ENCODE measurements at places on chromosomes 1 and 21.

DNA sequence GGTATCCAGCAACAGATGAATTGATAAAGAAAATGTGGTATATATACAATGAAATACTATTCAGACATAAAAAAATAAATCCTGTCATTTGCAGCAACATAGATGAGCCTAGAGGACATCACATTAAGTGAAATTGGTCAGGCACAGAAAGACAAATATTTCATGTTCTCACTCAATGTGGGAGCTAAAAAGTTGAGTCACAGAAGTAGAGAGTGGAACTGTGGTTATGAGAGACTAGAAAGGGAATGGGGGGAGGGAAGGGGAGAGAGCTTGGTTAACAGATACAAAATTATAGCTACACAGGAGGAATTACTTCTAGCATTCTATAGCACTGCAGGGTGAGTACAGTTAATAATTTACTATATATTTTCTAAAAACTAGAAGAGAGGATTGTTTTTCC lies 37.1 kb upstream of the SERPINC1 start:
- DNase-seq: no peak

DNA sequence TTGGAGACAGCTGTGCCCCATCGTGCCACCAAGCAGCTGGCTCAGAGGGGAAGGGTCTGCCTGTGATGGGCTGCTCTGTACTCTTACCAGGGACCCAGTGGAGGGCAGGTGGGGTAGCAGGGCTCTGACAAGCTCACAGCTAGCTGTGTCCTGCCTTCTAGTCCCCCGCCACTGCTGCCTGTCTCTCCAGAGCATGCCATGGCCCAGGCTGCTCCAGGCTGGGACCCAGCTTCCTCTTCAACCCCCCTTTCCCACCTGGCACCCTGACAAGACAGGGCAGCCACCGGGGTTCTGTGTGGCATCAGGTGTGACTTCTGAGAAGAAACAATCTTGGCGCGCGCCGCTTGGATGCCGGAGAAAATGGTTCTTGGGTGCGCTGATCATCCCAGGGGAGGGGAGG lies 92.3 kb upstream of the ACTL8 start:
- DNase-seq: no peak

DNA sequence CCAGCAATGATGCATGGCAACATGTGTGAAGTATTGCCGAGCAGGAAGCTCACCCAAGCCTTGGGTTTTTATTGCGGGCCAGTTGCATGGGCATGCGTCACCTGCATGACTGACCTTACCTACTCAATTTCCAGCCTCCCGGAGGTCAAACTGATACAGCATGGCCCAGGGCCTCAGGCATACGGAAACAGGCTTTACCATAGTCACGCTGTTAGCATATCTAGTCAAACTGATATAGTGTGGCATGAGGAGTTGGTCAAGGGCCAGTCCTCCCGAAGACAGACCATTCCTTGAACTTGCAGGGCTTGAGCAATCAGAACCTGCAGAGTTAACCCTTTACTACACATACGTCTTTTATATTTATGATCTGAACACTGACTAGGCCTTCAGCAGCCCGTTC lies 6.4 kb upstream of the DUSP12 start:
- no peak for DNase-seq

DNA sequence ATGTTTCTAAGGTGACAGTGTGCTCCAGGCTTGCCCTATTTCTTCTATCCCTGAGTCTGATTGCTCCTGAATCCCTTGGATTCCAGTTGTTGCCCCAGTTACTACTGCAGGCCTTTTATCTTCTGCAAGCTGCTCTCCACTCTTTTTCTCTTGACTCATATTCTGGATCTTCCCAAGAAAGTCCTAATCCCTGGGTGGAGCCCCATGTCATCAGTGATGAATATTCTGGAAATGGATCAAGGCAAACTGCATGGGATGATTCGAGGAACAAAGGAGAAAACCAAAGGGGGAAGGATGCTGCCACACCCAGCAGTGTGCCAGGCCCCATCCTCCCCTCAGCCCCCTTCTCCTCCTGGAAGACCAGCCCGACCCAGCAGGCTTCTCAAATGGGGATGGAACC lies 63.3 kb upstream of the ATP2B4 start:
- no peak for DNase-seq

DNA sequence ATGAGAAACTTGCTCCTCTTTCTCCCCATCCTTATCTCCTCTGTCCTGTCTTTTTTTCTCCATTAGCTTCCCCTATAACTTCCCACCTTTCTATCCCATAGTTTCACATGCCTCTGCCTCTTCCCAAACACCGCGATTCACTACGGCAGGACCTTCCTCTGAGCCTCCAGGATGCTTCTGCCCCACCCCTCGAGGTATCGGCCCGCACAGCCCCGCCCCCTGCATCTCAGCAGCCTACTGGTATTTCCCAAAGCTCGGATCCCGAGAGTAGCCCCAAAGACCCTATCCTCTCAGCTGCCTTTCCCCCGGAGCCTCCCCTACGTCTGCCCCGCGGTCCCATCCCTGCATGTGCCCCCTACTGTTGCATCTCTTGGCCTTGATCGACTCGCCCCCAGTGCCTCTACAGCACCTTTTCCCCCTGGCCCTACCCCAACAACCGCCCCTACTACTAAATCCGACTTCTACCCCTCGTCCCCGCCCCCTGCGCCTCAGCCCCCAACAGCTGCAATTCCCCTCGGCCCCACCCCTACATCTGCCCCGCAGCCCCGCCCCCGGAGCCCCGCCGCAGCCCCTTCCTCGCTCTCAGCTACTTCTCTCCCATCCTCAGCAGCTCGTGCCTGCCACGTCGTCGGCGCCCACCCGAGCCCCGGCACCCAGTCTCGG lies 512 bp downstream of the PIAS3 start:
- DNase-seq: no peak

DNA sequence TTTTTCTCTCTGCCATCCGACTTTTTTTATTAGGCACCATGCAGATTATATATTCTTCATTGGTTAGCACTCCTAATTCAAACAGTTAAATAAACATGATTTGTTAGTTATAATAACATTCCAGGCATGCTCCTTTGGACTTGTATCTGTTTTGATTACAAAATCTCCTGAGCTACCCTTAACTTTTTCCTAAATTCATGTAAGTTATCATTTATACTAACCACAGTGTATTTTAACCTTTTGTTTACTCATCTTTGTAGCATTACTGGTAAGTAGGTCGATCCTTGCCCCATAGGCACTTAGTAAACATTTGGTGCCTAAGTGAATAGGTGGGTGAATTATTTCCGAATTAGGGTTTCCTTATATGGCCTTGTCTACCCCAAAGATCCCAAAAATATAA lies 43.8 kb downstream of the MIER1 start:
- DNase-seq: no peak

DNA sequence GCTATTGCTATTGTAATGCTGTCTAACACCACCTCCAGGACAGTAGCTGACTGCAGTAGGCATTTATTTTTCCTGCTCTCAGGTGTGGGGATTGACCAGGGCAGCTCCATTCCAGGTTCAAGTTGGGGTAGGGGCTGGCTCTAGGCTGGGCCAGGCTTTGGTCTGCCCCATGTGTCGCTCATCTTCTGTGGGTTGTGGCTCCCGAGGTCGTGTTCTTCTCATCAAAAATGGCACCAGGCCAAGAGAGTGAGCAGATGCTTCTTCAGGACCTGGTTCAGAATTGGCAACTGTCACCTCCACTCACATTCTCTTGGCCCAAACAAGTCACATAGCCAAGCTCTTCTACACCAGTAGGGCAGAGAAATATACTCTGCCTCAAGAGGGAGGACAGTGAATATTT lies 133.7 kb downstream of the PTPRU start:
- DNase-seq: no peak

GRCh38 chr1:187648091-187648490 lies 819.3 kb downstream of the PLA2G4A start:
- no peak for DNase-seq

DNA sequence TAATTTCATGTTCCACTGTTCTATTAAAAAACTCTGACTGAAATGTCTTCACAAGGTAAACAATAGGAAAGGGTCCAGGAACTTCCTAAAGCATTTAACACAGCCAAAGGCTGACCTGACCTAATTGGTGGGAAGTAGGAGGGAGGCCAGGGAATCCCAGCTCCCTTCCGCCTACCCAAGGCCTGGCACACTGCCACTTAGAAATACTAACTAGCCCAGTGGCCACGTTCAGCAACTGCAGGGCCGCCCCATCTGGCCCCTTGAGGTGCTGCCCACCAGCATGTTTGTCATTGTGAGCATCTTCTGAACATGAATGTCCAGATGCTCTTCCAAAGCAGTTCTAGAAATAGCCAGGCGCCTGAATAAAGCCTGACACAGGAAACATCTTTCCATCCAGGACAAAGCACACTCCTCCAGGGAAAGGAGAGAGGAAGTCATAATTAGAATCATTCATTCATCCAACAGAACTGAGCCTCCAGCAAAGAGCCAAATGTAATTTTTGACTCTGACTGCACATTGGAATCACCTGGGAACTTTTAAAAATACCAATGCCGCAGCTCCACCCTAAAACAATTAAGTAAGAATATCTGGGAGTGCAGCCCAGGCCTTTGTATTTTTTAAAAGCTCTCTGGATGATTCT lies 44.6 kb upstream of the BCL9 start:
- DNase-seq: no peak

- no peak for DNase-seq
These were observed 129.6 kb downstream of the RYR2 start for GRCh38 chr1:237171454-237172117.

DNA sequence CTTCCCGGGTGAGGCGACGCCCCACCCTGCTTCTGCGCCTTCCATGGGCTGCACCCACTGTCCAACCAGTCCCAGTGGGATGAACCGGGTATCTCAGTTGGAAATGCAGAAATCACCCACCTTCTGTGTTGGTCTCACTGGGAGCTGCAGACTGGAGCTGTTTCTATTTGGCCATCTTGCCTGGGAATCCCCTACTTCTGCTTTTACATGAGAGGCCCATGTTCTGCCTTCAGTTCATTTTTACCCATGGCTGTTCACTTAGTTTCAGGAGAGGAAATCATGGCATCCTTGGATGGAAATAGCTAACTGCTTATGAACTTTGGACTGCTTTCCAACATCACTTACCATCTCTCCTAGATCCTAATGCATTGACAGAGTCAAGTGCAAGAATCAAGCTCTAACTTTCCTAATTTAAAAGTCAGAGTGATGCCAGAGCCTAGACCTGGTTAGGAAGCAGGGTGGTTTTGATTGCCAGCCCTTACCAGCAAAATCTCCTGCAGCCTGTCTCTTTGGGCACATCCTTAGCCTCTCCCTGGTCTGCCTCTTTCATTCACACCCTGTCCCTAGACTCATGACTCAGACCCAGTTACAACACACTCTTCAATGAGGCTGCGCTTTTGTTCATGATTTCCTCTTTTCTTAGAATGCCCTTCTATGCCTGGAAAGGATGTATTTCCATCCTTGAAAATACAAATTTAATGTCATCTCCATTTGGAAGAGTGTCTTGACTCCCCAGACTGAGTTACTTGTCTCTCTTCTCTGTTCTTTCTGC lies 137.2 kb downstream of the KCTD3 start:
- DNase-seq: no peak

GRCh38 chr1:211621447-211622198 lies 42.7 kb upstream of the SLC30A1 start:
- DNase-seq: no peak

DNA sequence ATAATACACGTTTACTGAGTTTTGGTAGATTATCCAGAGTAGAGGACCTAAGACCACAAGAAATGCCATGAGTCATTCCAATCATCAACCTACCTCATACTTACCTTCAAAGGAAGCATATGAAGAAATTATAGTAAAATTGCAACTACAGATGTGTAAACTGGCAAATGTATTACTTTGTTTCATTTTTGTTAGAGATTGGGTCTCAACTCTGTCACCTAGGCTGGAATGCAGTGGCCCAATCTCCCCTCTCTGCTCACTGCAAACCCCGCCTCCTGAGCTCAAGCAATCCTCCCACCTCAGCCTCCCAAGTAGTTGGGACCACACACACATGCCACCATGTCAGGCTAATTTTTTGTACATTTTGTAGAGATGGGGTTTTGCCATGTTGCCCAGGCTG lies 5.2 kb downstream of the TMCO1 start:
- no peak for DNase-seq

GRCh38 chr21:24590261-24590660 lies 1017.0 kb downstream of the MRPL39 start:
- no peak for DNase-seq

- DNase-seq: no peak
These were observed 4.8 kb upstream of the GNB1 start for GRCh38 chr1:1895456-1896336.

DNA sequence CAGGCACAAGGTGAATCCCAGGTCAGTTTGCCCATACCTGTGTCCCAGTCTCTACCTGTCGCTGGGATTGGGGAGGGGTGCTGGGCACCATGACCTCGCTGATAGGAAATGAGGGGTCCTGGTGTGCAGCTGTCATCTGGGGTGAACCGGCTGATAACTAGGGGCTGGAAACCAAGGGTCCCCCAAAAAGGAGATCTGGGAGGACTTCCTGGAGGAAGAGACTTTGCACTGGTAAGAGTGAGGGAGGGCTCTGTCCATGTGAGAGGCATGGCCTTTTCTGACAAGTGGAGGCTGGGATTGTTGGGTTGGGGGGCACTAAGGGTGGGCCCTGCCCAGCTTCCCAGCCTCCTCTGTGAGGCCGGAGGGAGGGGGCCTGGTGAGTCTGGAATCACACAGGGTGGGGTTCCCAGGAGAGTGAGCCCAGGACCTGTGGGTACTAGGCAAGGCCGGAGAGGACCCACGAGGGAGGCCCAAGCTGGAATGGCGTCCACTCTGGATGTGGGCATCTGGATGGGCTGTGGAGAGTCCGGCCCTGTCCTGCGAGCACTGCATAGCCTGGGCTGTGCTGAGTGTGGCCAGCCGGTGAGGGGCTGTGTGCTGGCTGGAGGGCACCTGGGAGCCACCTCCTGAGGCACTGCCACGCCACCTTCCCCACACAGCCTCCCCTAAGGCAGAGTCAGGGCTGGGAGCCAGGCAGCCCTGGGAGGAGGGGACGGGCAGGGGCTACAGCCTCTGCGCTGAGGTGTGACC lies 4.9 kb upstream of the PEX10 start:
- DNase-seq: no peak

GRCh38 chr1:2353551-2354438 lies 37.6 kb downstream of the MORN1 start:
- DNase-seq: no peak

GRCh38 chr1:6220236-6220635 lies 14.3 kb downstream of the RNF207 start:
- DNase-seq: no peak

- DNase-seq: no peak
These were observed 196.0 kb downstream of the CRB1 start for GRCh38 chr1:197464044-197464443.

GRCh38 chr1:64545118-64545843 lies 75.4 kb downstream of the CACHD1 start:
- DNase-seq: no peak

- DNase-seq: no peak
These were observed 33.6 kb downstream of the ACOT11 start for GRCh38 chr1:54581621-54582035.

DNA sequence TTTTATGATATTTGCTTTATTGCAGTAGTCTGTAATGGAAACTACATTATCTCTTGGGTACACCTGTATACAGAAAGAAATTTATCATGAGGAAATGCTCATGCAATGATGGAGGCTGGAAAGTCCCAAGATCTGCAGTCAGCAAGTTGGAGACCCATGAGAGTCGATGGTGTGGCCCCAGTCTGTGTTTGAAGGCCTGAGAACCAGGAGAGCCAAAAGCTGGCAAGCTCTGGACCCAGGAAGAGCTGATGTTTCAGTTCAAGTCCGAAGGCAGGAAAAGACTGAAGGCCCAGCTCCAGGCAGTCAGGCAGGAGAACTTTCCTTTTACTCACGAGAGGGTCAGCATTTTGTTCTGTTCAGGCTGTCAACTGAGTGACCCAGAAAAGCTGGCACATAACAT lies 42.2 kb downstream of the B3GALT5 start:
- no peak for DNase-seq

- DNase-seq: no peak
These were observed 315.6 kb downstream of the NFIA start for GRCh38 chr1:61397935-61398334.

- no peak for DNase-seq
These were observed 72.1 kb upstream of the ZBTB40 start for GRCh38 chr1:22379566-22379965.

All from stimulated activated CD4-positive, alpha-beta T cell treated with anti-CD3 and anti-CD28 coated beads, Interleukin-1b, Interleukin-23, amount 100 ng/mL, for 1 hour (primary cell).